ENCODE measurements at places on chromosomes 16 and 17.
A peak's percentile ranks its signal among the peaks of the same experiment; 100 is the strongest.

- no peak for DNase-seq
These were observed 10.4 kb downstream of the MGAT5B start for GRCh38 chr17:76878568-76878967.

DNA sequence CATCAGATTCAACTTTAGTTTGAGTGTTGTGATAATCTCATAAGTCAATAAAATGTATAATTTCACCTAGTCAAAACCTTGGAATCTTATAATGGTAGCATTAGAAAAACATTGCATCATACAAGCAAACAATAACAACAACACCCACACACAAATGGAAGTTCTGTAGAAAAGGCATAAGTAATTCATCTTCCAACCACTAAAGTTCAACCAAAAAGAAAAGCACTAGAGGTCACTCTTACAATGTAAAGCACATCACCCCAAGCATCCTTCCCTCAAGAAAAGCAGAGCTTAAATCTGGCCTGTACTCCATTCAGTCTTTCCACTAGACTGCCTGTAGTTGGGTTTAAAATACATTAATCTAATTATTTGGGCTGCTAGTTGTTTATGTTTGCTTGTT is 1.8 kb downstream of the CNTNAP4 start:
- DNase-seq: no peak

- no peak for DNase-seq
These were observed 162.6 kb downstream of the AATF start for GRCh38 chr17:37111329-37111728.

DNA sequence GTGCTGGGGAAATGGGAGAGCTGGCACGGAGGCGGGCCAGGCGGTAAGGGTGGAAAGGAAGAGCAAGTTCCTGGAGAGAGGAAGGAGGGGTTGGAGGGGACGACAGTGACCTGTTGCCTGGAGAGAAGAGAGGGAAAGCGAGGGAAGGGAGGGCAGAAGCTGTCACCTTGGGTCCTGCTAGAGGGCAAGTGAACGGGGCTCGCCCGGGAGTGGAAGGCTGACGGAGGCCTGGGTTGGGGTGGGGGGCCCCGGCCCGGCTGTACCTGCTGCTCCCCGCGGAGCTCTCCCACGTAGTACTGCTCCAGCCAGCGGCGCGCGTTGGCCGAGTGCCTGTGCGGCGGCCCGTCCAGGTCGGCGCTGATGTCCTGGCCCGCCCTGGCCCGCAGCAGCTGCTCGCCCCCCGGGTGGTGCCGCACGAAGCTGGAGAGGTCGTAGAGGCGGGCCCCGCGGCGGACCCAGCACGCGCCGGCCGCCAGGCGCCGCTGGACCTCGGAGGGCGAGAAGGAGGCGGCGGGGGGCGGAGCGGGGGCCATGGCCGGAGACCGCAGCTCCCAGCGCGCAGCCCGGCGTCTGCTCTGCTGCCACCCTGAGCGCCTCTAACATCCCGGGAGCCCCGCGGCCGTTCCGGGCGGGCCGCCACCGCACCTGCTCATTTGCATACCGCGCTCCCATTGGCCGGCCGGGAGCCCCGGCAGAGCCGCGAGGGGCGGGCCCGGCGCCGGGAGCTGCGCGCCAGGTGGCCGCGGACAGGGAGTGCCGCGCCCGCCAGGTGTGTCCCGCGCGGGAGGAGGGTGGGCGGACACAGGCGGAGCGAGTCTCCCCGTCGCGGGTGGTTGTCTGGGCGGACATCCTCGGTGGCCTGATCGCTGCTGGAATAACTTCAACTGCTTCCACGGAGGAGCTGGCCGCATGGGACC is at the start of gene FA2H:
TSS of gene FA2H (minus strand) at position 598 of the 917 bp plus-strand sequence. CDS start at position 533, 65 bp downstream.
- DNase-seq: peak; percentile 38

GRCh38 chr16:75506574-75506973 is 11.3 kb upstream of the CHST6 start:
- DNase-seq: peak; percentile 69

DNA sequence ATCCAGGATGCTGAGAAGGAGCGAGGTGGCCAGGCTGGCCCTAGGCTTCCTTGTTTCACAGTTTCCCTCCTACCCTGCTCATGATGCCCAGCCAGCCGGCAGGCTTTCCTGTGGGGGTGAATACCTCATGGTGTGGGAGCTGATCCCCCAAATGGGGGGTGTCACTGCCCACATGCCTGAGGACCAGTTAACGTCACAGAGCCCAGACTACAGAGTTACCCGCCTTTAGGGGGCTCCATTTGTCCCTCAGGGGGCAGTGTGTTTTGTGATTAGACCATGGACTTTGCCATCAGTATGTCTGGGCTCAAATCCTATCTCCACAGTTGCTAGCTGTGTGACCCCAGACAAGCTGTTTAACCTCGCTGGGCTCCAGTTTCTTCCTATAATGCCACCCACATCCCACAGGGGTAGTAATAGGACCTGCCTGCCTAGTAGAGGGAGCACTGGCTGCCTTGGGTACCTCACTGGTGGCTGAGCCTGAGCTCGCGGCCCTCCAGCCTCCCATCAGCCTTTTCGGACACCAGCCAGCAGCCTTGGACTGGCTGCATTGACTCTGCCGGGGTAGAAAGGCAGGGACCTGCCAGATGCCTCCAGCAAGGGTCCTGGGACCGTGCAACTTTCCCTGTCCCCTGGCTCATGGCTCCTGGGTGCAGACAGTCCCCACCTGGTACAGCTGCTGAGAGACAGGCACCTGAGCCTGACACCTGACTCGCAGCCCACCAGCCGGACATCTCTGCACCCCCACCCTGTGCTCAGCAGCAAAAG is 87.5 kb upstream of the GSE1 start:
- no peak for DNase-seq

DNA sequence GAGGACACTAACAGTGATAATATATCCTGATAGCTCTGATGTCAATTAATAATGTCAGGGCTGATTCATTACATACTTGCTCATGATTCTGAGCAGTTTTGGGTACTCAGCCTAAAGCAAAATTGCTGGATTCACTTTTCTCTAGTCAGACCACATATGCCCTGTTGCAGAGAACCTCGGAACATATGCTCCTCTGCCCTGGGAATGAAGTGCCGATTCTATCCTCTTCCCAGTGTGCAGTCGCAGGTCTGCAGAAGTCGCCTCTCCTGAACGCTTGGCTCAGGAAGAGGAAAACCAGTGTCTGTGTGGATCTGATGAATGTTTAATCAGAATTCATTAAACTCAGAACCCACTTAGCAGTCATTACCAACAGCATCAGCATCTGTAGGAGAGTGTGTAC is 34.5 kb downstream of the ABCC12 start:
- DNase-seq: no peak

GRCh38 chr16:75104836-75105235 is 11.7 kb downstream of the LDHD start:
- no peak for DNase-seq

DNA sequence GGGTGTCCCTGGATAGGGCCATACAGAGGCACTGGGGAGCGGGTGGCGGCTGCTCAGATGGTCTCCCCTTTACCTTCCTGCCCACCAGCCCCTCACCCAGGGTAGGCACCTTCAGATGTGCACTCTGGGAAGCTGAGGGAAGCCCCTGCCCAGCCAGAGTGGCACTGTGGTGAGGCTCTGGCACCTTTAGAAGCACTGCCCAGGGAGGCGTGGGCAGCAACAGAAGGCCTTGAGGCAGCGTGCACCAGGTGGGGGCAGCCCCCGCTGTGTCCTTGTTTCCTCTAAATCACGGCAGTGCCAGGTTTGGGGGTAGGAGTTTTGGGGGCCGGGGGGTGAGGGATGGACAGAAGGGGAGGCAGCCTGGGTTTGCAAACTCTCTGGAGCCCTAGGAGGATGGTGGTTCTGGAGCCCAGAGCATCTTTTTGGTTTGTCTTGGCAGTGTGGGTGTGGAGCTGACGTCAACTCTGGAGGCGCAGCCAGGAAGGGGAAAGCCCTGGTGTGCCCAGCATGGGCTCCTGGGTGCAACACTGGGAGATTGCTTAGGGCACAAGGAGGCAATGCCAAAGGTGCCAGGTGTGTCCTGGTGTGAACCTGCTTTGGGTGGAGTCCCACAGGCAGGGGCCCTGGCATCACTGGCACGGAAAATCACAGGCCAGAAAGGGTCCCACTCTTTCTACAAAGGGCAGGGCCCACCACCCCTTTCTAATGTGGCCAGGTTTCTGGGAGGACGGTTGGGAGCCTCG is 23.1 kb upstream of the CDC42EP4 start:
- no peak for DNase-seq

GRCh38 chr17:74671031-74671771 is 41.5 kb downstream of the CD300LF start:
- peak; percentile 72 for DNase-seq

DNA sequence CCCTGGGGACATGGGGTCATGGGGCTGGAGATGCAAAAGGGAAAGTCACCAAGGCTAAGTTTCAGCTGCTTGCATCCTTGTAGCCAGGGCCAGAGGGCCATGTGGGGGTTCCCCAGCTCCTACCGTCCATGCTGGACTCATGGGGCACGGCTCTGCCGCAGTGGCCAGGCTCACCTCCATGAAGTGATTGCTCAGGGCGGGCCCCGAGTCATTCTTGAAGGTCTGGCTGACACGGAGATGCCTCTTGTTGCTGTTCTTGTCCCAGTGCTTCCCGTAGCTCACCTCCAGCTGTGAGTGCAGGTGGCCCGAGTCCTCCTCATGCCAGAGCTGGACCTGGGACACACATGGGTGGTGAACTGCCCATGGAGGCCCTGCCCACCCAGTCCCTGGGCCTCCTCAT is 114.5 kb downstream of the RMI2 start:
- DNase-seq: no peak

DNA sequence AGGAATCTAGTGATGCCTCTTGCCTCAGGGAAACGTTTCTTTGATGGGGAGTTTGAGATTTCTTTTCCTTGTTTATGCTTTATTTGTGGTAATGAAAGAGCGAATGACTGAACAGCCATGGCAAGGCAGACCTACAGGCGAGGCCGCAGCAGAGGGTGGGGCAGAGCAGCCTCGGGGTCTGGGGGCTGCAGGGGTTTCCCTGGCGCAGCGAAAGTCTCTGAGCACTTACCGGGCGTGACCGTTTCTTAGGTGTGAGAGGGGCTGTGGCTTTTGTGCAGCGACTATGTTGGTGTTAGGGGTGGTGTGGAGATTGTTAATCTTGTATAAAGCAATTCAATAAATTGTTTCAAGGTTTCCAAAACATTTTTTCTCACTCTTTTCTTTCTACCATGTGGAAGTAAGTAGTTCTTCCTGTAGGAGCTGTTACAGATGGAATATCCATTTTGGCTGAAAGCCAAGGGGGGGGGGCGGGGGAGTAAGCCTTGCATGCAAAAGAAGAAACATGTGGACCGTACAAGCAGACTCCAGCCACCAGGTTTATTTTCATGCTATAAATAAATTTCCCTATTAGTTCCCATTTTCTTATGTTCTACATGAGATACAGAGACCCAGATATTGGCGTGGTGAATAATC is 34.8 kb downstream of the UBN1 start:
- DNase-seq: peak; percentile 43

GRCh38 chr16:71514476-71514875 is 11.8 kb upstream of the CHST4 start:
- DNase-seq: no peak

DNA sequence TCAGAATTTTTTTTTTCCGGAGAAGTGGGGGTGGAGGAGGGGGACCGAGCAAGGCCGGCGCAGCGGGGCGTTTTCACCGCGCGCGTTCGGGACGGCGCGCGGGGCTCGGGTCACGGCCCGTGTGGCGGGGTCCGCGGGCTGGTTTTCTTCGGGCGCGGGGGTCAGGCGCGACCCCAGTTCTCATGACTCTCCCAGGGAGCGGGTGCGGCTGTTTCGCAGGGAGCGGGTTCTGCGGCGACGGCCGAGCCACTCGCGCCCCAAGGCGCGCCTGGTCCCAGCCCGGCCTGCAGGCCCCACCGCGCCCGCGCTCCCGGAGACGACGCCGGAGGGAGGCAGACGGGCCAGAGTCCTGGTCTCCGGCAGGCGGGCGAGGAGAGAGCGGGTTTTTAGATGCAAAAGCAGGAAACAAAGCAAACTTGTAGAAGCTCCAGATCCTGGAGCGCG is 1.0 kb downstream of the BAHCC1 start:
- DNase-seq: no peak

DNA sequence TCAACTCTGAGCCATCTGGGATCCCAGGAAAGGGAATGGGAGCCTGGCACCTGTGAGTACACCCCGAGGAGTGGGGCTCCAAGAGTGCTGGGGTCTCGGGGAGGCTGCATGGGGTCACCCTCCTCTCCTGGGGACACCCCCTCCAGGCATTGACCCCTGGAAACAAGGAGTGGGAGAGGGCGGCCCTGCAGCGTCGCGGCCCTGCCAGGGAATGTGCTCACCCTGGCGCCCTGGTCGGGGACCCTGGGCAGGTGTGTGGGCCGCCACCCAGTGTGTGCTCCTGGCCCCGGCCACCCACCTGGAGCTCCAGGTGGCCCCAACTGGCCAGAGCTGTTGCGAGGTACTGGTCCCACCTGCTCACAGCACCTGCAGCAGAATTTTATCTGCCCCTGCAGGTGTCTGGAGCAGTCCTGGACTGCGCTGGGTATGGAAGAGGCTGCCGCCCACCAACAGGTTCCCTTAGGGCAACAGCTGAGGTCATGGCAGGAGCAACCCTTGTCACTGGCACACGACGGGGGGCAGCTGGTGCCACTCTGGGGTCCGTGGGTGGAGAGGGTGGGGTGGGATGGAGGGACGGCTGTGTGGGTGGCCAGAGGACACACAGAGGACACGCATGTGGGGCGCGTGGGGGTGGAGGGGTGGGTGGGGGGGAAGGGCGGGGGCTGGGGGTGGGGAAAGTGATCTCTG is 5.4 kb upstream of the PABPN1L start:
- DNase-seq: no peak

- peak; percentile 15 for DNase-seq
These were observed at the start of gene MEIOC for GRCh38 chr17:44655983-44656710. MEIOC (plus strand) TSS chr17:44656468; CDS start chr17:44656614, 146 bp downstream.

DNA sequence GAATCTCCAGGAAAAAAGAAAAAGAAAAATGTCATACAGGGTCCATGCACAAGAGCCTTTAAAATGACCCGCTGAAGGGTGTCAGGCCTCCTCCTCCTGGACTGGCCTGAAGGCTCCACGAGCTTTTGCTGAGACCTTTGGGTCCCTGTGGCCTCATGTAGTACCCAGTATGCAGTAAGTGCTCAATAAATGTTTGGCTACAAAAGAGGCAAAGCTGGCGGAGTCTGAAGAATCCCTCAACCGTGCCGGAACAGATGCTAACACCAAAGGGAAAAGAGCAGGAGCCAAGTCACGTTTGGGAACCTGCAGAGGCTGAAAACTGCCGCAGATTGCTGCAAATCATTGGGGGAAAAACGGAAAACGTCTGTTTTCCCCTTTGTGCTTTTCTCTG is 845 bp downstream of the STH start:
- no peak for DNase-seq

GRCh38 chr16:78291604-78292003 is 192.2 kb downstream of the WWOX start:
- DNase-seq: no peak

- peak; percentile 88 for DNase-seq
These were observed 74.1 kb downstream of the ABCC12 start for GRCh38 chr16:48081656-48082055.

- DNase-seq: no peak
These were observed 885 bp upstream of the SLFN13 start for GRCh38 chr17:35449371-35449931.

GRCh38 chr16:27951489-27952120 is 111.9 kb downstream of the GSG1L start:
- DNase-seq: peak; percentile 67
